ENCODE measurements at places on chromosomes 6 and 20.

DNA sequence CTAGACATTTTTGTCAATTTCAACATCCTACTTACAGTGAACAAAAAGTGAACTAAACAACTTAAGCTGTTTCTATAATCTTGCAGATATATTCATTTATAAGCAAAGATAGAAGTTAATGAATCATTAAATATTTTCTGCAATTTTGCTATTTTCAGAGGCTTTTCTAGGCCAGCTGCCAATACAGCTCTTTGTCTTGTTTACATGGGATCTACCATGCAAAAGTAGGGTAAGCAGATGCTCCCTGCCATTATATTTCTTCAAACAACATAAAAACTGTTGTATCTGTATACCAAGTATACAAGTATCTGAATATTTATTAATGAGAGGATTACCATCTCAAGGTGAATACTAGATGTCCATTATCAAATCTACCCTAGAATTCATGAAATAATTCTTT is 15.4 kb downstream of the PNISR start:
- DNase-seq, result no peak

DNA sequence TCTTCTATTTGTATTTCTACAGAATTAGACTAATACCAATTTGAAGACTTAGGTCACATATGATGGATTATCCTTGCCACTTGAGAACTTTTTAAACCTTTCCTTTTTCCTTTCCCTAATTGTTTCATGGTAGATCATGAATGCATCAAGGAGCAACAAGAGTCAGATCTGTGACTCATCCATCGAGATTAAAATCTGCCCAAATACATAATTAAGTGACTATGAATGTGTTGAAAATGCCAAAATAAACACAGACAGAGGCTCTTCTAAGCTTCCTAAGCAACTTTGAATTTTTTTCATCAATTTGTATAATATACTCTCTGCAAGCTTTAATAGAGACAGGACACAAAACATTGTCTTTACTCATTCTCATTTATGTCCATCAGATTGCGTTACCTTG is 23.5 kb upstream of the HTR1E start:
- DNase-seq, result no peak

- no peak for DNase-seq
Measured at GRCh38 chr6:169253337-169254238, at the start of gene THBS2. THBS2 (minus strand) TSS chr6:169253846; CDS start chr6:169250784, 3,062 bp downstream.

DNA sequence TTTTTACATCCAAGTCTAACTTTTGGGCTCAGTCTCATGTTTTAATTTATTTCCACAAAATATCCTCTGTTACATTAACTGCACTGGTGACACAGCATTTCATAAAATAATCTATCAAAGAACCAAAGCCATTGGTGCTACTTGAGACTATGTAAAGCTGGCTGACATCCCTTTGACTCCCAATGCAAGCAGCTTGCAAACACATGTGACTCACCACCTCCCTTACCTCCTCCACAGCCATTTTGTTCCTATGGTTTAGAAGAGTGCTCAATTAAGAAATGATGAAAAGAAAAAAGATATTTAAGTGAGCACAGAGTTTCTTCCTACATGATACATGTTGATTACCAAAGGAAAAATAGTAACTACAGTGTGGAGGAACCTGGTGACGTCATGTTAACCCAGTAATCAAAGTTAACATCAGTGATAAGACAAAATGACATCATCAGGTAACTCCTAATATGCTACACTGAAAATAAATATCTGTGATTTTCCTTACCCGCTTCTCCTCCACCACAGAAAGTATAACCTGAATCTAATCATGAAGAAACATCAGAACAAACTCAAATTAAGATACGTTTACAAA is 53.3 kb upstream of the LGSN start:
- no peak for DNase-seq

GRCh38 chr20:32115211-32115767 is 5.8 kb downstream of the TM9SF4 start:
- DNase-seq, result no peak

- DNase-seq, result no peak
Measured at GRCh38 chr20:58046311-58046710, 182.1 kb downstream of the ANKRD60 start.

GRCh38 chr6:144478483-144478882 is 193.3 kb downstream of the UTRN start:
- no peak for DNase-seq

DNA sequence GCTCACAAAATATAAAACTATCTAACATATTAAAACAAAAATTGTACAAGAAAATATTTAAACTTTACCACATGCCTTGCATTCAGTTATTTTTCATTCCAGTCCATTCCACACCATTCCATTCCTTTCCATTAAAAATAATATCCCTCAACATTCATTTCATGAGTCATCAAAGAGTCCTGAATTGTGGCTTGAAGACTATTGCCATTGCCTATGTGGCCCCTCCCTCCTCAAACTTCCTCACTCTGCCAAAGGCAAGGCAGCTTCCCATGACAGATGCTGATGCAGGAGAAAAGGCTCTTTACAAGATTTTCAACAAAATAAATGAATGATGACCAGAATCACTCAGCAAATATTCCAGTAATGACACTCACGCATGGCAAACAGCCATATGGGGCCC is 31.7 kb downstream of the IL20RA start:
- DNase-seq, result no peak

- DNase-seq, result no peak
Measured at GRCh38 chr6:33091957-33092356, 16.2 kb downstream of the HLA-DPB1 start.

GRCh38 chr20:44581515-44581914 is 864 bp upstream of the PKIG start:
- no peak for DNase-seq

- no peak for DNase-seq
Measured at GRCh38 chr20:12798286-12798685, 210.5 kb upstream of the SPTLC3 start.

DNA sequence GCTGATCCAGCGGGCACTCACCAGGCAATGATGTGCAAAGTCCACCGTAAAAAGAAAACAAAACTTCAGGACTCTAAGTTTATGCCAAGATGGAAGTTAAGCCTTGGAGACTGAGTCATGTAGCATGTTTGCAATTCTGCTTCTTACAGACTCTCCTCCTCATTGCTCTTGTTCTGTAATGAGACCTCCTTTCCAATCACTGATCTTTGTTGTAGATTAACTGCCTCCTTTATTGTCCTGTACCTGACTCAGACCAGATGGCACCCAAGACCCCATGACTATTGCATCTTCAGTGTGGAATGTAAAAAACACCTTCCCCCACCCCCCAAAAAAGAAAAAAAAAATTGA is 11.2 kb downstream of the NEU1 start:
- DNase-seq, result no peak

GRCh38 chr6:125354649-125355048 is 52.9 kb upstream of the HDDC2 start:
- no peak for DNase-seq

DNA sequence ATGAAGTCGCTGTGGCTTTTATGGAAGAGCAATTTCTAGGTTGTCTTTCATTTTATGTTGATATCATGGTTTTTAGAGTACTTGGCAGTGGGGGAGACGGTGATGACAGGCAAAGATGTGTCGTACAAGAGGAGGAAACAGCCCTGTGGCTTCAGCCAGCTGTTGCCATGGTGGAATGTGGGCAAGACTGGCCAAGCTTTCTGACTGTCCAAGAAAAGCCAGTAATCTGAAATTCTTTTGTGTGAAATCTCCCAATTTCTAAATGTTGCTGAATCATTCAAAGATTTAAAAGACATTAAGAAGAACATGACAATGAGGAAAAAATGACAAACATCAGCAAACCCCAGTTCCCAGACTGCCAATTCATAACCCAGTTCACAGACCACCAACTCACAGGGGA is 23.1 kb downstream of the PFDN4 start:
- no peak for DNase-seq

DNA sequence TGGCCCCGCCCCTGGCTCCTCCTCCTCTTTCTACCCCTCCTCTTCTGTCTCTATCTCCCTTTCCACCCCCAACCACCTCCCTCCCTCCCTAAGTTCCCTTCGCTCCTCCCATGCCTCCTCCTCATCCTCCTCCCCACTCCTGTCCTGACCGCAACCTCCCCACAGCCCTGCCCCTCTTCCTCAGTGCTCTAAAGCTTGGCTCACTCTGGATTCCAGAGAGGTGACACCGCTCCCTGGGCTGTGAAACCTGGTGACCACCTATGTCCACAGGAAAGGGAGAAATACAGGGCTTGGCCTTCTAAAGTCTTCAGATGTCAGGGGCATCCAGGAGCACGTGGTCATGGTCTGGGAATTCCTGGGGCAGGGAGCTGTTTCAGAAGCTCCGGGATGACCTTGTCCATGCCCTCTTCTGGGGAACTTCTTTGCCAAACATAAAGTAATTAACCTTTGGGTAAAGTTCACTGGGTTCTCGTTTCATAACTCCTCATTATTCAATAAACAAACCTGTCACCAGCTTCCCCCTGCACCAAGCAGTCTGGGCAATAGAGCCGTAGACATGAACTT is 345 bp upstream of the CST5 start:
- no peak for DNase-seq

DNA sequence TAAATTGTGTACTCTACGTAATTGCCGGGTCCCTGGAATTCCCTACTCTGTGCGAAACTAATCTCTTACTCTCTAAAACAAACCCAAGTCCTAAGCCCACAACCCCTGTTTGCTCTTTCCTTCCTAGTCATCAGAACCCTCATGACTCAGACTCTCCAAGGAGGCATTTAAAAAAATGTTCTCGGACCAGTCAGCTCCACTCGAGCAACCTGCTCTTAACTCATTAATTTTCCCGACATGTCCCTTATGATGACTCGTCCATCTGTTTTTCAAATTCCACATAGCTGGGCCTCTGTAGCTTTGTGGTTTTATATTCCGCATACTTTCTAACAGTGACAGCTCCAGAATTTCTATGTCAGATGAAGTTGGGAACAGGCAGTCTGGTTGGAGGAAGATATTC is 2.6 kb upstream of the MUC22 start:
- DNase-seq, result no peak

DNA sequence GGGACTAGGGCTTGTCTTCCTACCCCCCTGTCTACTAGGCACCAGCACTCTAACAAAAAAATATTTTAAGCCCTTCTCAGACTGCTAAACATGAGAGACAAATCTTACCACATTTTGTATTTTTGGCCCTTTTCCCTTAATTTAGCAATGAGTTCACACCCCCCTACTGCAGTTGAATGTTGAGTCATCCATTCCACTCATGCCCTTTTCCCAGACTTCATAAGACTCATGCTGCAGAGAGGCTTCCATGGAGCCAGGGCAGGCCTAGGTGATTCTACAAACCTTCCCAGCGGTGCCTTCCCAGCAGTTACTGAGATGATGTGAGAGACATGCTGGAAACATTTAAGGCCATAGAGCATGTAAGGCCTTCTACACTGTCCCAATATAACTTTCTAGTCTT is 53.9 kb downstream of the PXDC1 start:
- DNase-seq, result no peak

- DNase-seq, result no peak
Measured at GRCh38 chr6:109944448-109944847, 33.7 kb upstream of the GPR6 start.

DNA sequence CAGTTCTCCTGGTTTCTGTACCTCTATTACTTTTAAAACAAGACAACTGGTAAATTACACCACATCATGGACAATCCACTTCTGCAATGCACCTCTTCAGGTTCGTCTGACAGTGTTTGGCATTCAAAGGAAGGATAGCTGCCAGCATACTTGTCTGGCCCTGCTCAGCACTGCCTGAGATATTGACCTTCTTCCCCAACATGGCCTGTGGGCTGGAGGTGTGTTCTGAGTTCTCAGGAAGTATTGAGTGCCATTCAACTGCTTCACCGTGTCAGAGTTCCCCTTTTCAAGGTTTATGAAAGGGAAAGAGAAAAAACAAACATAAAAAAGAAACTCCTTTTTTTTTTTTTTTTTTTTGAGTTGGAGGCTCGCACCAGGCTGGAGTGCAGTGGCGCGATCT is 267.9 kb upstream of the SASH1 start:
- DNase-seq, result no peak

DNA sequence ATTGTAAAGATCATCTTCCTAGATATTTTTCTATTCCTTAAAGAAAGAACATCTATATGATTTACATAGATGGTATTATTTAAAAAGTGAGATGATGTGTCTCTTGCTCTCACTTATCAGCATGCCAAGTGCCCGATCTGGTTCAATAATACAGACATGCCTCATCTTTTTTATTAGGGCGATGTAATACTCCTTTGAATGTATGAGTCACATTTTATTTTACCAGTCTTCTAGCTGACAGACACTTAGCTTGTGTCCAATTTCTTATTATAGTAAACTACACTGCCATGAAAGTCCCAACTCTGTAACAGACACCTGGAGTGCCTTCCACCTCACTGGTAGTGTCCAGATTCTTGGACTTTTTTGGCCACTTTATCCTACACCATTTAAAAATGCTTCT is 586.6 kb upstream of the BTBD3 start:
- no peak for DNase-seq

DNA sequence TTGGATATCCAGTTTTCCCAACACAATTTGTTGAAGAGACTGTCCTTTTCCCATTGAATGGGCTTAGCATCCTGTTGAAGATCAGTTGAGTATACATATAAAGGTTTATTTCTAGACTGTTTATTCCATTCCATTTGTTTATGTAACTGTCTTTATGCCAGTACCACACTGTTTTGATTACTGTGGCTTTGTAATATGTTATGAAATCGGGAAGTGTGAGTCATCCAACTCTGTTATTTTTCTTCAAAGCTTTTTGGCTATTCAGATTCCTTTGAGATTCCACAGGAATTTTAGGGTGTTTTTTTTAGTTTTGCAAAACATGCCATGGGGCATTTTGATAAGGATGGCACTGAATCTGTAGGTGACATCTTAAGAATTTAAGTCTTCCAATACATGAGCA is 188.3 kb downstream of the BMP7 start:
- DNase-seq, result no peak

DNA sequence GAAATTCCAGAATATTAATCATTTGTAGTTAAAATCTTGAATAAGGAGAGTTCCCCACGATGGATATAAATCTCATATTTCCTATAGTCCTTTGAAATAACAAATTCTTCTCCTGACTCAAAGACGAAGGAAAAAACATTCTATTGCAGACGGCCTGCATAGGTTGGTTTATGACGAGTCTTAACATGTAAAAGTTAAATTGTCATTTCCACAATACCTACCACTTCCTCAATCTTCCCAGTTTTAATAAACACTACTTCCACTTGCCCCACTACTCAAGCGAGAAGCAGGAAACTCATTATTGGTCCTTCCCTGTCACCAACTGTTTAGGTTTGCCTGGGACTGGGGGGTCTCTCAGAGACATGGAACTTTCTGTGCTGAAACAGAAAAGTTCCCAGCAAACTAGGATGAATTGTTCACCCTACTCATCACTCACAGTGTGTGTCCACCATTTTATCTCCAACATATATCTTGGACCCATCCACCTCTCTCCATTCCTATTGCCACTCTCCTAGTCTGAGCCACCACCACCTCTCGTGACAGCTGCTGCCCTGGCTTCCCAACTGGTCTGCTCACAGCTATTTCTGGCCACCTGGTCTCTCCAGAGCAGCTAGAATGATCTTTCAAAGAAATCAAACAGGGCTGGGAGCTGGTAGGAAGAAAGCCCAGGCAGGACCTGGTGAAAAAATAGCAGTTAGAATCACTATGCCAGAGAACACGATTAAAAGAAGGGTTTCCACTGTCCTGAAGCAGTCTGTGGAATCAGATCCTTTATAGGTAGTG is 15.1 kb upstream of the ZSCAN9 start:
- no peak for DNase-seq
